ENCODE measurements at places on chromosomes 13 and 19.

- DNase-seq: no peak
These were observed 8.2 kb downstream of the NFIC start for GRCh38 chr19:3374369-3375112.

- DNase-seq: no peak
These were observed 53.2 kb upstream of the TEX29 start for GRCh38 chr13:111267205-111267604.

DNA sequence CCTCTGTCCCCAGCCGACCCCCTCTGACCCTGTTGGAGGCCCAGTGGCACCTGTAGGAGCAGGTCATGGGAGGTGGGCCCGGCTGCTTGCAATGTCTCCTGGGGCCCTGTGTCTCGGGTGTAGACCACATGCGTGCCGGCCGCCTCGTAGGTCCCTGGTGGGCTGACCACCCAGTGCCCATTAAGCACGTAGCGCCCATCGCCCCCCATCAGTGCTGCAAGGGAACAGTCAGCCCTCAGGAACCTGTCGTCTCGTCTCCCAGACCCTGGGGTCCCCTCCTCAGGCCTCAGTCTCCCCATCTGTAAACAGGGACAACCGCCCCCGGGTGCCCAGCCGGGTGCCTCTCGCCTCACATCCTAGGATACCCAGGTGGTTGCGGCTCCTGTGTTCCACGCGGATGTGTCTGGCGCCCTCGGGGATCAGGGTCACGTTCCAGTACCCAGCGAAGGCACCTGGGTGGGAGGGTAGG is 5.6 kb downstream of the ADAMTSL5 start:
- no peak for DNase-seq

GRCh38 chr13:32031025-32031814 is at the start of gene FRY:
FRY (plus strand) TSS chr13:32031774; CDS start chr13:32031796, 22 bp downstream.
- DNase-seq: no peak

DNA sequence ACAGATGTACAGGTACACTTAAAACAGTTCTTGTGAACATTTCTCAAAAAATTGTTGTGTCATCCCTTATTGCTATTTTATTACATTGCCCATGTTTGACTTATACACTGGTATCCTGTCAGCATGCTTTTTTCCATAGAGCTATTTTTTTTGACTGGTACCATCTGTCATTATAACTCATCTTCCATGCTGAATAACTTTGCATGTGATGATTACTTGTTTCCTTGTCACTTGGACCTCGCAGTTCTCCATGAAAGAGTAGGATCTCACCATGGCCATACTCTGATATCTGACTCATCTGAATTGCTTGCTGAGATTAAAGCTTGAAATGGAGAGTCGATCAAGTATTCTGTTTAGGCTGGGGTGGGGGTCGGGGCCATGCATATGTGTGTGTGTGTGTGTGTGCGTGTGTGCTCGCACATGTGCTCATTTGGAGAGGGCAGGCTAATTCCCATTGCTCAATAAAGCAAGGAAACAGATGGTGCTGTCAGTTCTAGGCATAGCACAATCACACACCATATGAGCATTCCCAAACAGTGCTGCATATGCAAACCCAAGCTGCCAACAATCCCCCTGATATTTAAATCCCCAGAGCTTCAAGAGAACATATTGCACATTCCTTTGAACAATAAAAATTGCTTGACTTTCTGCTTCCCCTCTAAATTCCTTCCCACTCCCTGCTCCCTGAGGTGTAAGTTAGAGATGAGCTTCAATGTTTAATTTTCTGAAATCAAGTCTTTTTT is 62.9 kb downstream of the NHLRC3 start:
- DNase-seq: no peak

- no peak for DNase-seq
These were observed 192.9 kb downstream of the DCT start for GRCh38 chr13:94286581-94286980.

DNA sequence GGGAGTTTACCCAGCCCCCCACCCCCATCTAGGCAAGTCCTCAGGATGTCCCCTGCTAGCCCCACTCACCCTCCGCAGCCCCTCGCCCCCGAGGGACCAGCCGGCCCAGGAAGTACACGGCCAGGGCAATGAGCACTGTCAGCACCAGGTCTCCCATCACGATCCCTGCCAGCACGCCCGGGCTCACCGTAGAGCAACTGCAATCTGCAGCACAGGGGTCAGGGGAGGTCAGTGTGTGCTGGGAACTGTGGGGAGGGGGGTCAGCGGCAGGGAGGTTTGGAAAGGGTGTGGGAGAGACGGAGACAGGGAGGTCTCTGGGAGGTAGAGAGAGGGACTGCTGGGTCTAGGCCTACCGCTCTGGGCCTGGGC is 734 bp downstream of the TYROBP start:
- no peak for DNase-seq

DNA sequence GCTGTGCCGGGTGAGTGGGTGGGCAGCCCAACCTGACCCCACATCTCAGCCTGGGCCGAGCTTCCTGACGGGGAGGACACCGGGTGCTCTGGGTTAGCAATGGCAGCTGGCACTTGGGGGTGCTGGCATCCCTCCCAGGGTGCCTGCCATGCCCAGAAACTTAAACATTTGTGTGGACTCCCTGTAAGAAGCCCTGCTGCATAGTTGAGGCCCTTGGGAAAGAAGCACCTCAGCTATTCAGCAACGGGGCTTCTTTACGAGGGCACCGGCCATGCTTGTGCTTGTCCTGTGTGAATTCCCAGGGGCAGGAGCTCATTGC is 33.8 kb upstream of the MEDAG start:
- no peak for DNase-seq

- DNase-seq: no peak
These were observed 5.0 kb upstream of the PDS5B start for GRCh38 chr13:32581177-32581786.

- DNase-seq: no peak
These were observed 14.0 kb upstream of the CRTC1 start for GRCh38 chr19:18669524-18669817.
